Cardiac muscle cell (in vitro differentiated cells and primary cell): ENCODE measurements at places on chromosomes 3 and 15. TPM values are rescaled to one million over a fixed set of nuclear protein-coding genes. Genes with fewer than 3 reads are reported as not detected.

DNA sequence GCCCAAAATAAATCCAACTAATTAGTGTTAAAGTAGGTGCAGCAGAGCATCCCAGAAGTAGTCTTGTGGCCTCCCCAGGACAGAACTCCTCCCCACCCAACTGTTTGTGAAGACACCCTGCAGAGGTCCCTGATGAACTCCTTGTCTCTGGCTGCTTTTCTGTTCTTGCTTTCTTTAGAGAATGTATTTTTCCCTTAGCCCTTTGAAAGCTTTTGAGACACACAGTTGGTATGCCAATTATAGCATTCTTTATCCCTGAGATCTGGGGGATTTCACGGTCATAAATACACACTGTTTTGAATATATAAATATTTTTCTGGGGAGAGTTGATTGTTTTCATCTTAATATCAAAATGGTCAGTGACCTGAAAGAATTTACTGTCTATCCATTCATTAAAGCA, 9.8 kb downstream of the TFG start:
- DNase-seq: no peak

- DNase-seq: no peak
Measured at GRCh38 chr3:72748659-72749058, 99.6 kb downstream of the SHQ1 start.

DNA sequence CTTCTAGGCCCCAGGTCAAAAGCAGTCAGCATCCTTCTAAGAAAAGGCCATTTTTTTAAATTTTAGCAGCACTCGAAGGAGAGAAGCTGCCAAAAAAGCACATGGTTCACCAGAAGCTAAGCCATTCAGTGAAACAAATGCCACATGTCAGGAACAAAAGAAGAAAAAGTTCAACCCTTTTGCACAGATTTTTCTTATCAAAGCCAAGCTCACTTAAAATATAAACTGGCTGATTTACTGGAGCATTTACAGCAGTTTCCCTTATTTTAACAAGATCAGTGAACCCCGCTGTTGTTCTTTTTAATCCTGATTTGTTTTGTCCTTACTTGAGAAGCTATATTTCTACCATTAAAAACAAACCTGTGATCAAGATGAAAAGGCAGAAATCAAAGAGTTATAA, 46.5 kb upstream of the SYNPR start:
- DNase-seq: no peak

DNA sequence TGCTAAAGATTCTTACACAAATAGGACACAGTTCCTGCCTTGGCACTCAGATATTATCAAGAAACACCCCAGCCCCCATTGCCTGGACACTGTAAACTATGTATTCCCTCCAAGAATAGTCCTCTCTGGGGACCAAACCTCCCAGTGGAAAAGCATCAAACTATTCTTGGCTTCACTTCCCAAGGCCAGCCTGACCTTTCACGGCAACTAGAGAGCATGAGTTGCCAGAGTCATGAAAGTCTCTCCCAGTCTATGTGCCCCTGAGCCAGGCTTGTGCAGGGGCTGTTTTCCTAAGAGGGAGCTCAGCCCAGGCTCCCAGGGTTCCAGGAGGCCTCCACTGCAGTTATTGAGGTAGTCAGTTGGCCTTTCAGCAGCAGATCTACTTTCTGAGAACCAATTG, 251.9 kb upstream of the TGFBR2 start:
- no peak for DNase-seq

GRCh38 chr15:94792196-94792595, 560.8 kb downstream of the MCTP2 start:
- no peak for DNase-seq

DNA sequence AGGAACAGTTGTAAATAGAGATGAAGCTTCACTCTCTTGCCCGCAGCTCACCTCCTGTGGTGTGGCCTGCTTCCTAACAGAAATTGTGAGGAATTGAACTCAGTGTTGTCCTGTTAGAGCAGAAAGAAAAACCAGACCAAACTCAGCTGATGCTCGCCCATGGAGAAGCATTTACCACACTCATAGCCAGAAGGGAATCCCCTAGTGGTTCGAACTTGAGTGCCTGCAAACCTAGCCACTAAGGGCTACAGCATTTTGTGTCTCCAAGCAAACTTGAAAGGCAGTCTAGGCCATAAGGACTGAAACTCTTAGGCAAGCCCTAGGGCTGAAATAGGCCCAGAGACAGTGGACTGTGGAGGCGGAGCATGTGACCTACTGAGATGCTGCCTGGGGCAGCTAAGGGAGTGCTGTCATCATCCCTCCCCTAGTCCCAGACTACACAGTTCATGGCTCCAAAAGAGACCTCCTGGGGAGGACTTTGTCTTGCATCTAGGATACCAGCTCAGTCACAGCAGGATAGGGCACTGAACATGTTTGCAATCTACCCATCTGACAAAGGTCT, 44.5 kb upstream of the MCTP2 start:
- DNase-seq: no peak

DNA sequence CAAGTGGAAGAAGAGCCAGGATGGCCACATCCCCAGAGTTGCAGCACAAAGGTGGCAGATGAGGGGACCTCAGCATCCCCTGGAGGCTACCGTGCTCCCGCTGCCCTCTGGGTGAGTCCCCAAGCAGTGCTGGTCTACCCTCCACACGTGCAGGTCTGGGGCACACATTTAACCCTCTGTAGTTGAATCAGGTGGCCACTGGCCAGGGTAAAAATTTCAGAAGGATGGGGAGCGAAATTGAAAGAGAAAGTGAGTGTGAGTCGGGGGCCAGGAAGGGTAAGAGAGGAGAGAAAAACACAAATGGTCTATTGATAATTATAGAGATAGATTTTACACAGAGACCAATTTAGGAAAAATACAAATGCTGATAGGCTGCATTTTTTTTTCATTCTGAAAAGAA, 139.5 kb upstream of the EIF1B start:
- DNase-seq: no peak

- DNase-seq: no peak
Measured at GRCh38 chr3:156763931-156764720, 62.0 kb upstream of the LEKR1 start.

DNA sequence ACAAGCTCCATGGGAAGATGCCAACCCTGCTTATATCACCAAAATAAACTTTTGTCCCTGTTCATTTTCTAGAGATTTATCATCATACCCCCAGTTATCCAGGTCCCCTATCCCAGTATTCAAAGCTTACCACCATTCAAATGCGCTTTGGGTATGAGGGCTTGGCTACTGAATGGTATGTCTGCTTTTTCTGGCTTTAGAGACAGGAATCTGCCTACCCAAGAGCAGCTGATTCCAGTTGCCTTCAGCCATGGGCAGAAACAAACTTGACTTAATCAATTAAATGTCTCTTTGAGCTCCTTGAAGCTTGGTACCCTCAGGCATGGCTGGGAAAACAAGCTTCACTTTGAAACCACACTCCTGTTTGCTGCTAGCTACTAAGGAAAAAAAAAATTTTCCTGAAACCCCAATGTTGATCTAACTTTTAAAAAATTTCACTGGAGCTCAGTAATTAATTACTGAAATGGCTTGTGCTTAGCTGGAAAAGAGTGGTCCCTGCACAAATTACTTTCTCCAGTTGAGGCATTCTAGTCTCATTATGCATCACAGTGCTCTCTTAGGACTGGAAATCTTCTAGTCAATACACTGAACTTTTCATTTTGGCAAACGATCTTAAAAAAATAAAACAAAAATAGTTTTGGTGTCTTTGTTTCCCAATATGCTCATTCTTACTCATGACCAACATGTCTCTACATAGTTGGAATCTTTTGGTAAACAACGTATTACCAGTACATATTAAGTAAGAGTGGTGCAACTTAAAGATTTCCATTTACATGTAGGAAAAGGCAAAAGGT, 242.8 kb downstream of the DTWD1 start:
- DNase-seq: no peak

DNA sequence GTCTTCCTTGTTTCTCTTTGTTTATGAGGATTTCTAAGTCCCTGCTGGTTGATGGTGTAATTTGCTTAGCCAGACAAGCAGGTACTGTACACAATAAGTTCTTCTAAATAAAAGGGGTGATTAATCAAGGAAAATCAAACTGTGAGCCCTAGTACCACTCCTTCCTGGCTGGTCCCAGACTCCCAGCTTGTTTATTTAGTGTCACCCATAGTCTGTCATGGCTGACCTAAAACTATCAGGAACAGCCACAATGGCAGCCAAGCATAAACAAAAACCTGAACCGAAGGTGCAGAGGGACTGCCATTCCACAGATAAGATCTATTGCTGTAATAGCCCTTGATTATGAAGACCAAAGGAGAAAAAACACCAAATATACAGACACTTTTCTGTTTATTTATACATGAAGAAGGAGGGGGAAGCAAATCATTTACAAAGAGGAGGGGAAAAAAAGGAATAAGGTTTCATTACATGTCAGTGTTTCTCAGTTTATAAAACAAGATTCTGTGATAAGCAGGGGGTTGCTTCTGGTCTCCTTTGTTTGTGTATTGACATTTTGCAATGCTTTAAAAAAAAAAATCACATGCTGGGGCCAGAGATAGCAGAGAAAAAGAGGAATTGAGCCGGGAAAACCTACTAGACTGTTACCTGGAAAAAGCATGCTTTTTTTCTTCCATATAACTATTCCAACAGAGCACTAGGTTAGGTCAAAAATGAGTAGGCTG, 182.4 kb upstream of the DPH6 start:
- no peak for DNase-seq

DNA sequence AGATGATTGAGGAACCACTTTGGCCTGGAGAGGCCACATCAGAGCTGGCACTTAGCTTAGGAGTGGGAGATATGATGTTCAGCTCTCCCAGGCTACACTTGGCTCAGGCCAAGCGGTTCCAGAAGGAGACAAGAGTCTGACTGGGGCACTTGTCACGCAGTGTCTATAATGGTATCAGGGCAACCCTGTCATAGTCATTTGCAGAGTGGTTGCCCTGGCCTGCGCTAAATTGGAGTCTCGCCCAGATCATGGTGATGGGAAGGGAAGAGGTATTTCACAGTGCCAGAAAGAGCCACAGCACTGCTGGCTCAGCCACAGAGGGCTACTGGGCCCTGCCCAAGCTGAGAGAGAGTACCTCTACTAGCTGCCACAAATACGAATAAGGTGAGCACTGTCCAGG, 186.9 kb upstream of the CRBN start:
- peak; percentile 87 for DNase-seq

DNA sequence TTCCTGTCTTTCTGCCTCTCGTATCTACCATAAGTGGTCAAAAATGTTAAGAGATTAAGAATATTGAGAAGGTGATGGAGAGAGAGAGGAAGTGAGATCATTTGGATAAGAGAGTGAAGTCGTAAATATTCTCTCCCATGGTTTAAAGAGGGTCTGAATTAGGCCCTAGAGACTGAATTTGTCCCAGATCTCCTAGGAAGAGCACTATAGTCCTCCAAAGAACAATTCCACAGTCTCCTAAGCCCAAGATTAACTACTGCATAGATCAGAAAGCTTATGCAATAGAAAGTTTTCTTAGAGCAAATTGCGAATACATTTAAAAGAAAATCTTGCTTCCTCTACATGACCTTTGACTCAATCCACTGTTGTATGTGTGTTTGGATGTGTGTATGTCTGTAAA, 598.8 kb downstream of the TUSC7 start:
- DNase-seq: no peak

- no peak for DNase-seq
Measured at GRCh38 chr3:179369621-179370020, 22.1 kb downstream of the MFN1 start.

DNA sequence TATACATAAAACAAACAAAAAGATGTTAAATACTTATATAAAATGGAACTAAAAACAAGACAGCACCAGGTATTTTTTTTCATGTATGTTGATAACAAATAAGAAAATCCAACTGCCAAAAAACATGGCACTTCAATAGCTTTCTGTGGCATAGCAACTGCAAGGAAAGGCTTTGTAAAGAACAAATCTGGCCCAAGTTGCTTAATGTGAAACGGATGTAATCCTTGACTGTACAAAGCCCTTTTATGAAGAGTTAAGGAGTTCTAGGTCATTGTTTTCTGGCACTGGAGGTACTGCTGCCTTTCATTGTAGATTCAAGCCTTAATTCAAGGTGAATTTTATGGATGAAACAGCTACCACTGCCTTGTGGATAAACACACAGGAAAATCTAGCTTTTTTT, 68.8 kb upstream of the SLC12A8 start:
- DNase-seq: peak; percentile 51

- DNase-seq: peak; percentile 76
Measured at GRCh38 chr3:150407808-150408220, 284 bp upstream of the TSC22D2 start.

GRCh38 chr3:166809520-166809919, 570.6 kb downstream of the ZBBX start:
- DNase-seq: no peak

- peak; percentile 85 for DNase-seq
Measured at GRCh38 chr3:169863458-169863899, 6.3 kb downstream of the LRRC31 start.

GRCh38 chr3:141828890-141829289, 47.6 kb upstream of the ATP1B3 start:
- DNase-seq: peak; percentile 57

- DNase-seq: peak; percentile 71
Measured at GRCh38 chr15:70376929-70377691, 279.4 kb upstream of the TLE3 start.

DNA sequence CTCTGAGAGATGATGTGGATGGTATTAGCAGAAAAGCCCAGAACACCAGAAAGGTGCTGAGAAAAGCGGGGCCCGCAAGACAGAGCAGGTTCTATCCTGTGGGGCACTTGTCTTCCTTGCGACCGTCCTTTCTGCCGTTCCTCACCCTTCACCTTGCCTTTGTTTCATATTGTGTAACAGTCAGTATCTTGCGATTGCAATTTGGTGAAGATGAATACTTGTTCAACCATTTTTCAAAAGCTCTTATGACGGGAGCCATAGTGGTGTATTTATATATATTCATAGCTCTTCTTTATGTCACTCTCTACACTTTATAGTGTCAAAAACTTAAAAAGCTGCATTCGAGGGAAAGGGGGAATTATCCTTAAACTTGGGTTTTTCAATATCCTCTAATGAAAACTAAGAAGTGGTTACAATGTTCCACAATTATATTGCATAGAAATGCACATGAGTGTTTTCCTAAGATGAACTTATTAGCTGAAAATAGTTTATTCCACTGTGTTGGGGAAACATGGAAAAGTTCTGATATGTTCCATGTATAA, 797 bp downstream of the MAP3K13 start:
- DNase-seq: no peak

GRCh38 chr15:69403594-69403993, 10.6 kb upstream of the KIF23 start:
- no peak for DNase-seq

DNA sequence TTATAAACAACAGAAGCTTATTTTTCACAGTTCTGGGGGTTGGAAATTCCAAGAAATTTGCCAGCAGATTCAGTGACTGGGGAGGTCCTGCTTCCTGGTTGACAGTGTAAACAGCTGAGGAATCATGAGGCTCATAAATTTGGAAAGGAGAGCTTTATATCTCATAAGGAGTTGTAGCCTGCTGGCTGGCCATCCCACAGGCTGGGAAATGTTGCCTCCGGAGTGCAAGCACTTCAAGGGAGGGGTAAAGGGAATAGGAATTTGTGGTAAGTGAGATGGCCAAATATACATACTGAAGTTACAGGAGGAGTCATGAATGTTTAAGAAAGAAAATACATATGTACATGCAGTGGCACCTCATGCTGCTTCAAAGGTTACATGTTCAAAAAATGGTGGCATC, 217.2 kb upstream of the CBLB start:
- DNase-seq: no peak

GRCh38 chr15:100941536-100941935, 22.4 kb downstream of the LRRK1 start:
- DNase-seq: no peak

The TPRA1 gene
- 39.9 and 40.7 TPM in 2 replicates for polyA plus RNA-seq

The RRP9 gene
- 32.8 and 38.2 TPM in 2 replicates for polyA plus RNA-seq

The EAF1 gene
- polyA plus RNA-seq: 8.7 and 12.7 TPM in 2 replicates

The MYO5A gene
- 5.1 and 7.4 TPM in 2 replicates for polyA plus RNA-seq

The PHLDB2 gene
- 11.3 and 24.4 TPM in 2 replicates for polyA plus RNA-seq
